GM04503 (cell line): ENCODE measurements at places on chromosomes 6 and 20.

DNA sequence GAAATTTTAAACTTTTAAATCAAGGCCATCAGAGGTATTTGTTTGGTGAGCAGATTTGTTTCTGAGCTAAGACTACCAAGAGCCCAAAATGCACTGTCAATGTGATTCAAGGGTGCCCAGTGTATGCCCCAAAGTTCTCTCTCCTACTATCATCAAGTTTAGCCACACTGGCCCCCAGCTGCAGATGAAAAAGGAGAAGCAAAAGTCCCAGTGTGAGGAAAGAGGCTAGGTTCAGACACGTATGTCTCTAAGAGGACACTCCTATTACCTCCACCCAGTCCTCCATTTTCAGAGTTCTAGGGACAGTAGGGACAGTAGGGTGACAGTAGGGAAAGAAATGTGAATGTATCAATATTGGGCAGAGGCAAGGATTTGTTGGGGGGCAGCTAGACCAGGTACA lies 230.8 kb downstream of the CD83 start:
- DNase-seq: no peak

DNA sequence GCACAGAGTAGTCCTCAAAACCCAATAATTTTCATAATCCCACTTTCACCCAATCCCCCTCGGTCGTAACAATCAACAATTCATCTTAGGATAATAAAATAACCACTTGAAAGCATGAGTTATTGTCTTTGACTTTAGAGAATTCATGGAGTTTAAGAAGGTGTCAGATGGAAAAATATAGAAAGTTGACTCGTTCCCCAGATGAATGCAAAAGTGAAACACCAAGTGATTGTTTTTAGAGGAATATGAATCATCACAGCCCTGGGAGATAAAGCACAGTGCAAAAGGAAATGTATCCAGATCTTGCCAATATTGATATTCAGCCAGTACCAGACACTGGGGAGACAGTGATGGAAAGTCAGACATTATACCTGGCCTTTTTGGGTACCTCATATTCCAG lies 860.5 kb downstream of the DHX35 start:
- DNase-seq: no peak

GRCh38 chr6:136566007-136566487 lies 15.8 kb upstream of the MAP7 start:
- no peak for DNase-seq

GRCh38 chr6:33768644-33769120 lies 20.2 kb downstream of the LEMD2 start:
- DNase-seq: no peak

- no peak for DNase-seq
Measured at GRCh38 chr20:61443443-61444126, 191.5 kb downstream of the CDH4 start.
